AG09319 (cell line): ENCODE measurements at places on chromosomes 7 and 10.

DNA sequence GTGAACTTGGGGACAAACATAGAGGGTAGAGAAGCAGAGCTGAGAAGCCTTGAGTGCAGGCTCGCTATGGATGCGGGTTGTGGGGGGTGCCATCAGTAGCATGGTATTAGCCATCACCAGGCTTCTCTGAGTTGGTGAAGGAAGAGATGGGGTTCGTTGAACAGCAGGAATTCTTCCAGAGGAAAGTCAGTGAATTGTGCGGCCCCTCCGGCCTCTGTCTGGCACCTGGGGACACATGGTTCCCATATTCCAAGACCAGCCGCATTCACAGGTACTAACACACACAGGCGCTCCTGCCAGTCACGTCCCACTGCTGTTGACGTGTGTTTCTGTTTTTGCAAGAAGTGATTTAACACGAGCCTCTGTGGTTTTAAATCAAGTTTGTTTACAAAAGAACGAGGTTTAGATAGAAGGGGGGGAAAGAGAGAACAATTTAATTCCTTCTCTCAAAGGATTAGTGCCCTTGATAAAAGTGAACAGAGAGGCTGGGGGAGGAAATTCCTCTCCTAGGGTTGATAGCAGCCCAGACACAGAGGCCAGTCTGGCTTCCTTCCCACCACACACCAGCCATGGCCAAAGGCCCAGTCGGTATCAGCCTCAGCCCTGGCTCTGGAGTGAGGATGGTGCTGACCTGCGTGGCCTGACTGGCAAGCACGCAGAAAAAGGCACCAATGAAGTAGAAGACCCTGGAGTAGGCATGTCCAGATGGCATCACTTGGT is 252.6 kb upstream of the IGFBP3 start:
- DNase-seq: no peak

GRCh38 chr7:30968747-30969603 is 5.2 kb downstream of the GHRHR start:
- DNase-seq: no peak

DNA sequence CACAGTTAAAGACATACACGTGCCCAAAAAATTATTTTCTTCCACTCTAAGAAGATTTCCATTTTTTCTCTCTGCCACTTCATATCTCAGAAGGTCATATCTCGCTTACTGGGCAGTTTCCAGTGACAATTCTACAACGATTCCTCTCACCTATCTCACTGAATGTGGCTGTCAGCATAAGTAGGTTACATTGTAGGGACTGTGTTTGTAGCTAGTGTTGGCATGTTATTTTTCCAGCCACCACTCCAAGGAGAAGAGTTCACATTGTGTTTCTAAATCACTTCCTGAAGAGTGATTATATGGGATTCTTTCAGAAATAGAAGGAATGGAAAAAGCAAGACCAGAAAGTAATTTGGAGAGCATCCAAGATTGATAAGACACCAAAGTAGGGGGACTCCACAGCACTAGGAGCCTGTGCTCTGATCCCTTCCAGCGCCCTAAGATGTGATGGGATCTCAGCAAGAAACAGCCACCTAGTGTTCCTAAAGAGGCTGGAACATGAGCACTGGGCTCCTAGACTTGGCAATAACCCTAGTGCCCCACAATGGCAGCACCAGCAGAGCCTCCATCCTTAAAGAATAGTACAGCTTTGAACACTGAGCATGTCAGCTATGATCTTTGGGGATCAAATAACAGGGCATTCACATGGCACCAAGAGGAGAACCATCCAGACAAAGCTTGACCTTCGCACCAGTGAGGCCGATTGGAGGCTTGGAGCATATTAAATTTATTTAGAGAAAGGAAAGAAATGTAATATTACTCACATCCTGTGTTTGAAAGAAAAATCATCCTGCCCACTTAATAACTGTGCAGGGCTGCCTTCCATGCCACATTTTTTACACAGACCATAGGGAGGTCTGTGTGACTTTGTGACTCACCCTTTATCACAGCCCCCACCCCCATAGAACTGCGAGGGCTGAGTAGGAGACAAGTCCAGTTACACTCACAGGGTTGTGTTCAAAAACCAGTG is 51.8 kb downstream of the CAV1 start:
- peak; percentile 87 for DNase-seq

DNA sequence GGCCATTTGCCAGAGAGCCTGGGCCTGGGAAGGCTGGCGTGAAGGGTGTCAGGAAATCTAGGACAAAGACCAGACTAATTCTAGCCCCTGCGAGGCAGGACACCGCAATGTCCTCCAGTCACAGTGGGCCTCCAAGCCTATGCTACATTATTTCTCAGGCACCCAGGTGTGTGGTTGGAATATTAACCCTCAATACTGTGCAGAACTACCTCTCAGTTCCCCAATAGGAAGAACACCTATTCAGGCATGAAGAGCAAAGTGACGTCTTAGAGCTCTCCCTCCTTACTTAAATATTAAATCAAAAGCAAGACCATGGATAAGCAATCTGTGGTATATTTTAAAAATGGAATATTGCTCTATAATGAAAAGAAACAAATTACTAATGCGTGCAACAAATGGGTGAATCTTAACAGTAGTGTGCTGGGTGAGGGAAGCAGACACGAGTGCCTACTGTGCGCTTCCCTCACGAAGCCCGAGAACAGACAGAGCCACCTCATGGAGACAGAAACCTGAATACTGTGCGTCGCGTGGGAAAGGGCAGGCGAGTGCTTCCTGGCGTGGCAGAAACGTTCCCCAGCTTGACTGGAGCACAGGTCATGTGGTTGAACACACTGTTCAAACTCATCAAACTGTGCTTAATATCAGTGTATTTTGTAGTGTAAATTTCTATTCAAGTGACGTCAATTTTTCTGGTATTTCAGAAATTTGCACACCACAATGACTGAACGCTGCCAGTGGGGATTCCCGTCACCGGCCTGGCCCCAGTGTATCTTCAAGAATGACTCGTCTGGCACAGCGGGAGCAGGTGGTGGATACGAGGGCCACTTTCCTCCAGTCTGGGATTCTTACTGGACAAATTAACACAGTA is 15.5 kb upstream of the PTPRN2 start:
- DNase-seq: no peak

DNA sequence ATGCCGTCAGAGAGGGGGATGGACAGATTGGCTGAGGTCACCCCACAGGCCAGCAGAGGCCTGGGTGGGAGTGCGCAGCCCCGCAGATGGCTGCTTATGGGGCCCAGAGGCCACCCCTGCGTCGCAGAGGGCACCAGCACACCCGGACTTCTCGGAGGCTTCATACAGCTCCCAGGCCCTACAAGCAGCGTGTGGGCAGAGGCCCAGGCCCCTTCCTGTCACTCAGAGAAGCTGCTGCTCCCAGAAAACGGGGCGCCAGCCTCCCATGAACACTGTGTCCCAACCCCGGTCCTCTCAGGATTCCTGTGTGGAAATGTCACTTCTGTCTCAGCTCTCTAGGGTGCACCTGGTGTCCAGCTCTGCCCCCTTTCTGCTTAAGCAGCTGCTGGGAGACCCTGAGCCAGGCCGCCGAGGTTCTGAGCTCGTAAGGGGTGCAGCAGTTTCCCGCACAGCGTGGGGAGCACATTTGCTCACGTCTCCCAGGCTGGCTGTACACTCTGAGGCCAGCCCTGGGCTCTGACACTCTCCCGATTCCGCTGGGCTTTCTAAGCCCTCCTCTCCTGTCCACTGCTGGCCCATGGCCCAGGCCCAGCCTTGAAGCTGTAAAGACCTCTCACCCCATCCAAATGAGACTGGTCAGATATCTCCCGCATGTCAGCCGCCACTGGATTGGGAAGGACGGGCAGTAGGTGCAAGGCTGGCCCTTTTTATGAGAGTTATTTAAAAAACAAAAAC is 6.8 kb downstream of the GPR146 start:
- DNase-seq: no peak

GRCh38 chr10:126252884-126253610 is 135.2 kb downstream of the ADAM12 start:
- DNase-seq: peak; percentile 93

DNA sequence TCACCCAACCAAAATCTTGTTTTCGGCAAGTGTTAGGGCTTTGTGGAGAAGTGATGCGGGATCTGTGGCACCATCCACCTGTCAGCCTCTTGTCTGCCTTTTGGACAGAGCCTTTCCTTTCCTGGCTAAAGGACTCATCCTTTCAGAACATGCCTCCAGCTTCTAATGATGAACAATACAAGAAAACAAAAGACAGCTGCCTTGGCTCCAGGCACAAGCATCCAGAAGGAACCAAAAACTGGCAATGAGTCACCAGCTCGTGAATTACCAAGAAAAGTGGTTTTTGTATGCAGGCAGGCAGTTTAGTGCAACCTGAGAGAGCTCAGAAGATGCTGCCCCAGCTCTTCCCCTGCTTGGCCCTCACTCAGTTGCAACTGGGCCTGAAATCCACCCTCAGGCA is 84.6 kb upstream of the NAMPT start:
- peak; percentile 49 for DNase-seq

DNA sequence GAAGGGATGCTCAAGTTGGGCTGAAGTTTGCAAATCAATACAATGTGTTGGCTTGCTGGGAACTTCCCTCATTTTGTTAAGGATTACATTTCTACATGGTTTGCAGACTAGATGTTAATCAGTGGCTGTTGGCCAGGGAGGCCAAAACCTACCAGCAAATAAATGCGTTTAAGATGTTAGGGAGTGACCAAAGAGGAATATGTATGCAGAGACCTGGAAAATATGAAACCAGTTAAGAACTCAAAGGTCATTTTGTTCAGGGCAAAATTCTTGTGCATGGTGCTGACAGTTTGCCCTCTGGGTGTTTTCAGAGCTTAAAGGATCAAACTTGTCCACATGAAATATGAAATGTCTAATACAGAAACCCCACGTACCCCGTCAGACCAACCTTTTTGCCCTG is 30.3 kb downstream of the GATA3 start:
- no peak for DNase-seq

DNA sequence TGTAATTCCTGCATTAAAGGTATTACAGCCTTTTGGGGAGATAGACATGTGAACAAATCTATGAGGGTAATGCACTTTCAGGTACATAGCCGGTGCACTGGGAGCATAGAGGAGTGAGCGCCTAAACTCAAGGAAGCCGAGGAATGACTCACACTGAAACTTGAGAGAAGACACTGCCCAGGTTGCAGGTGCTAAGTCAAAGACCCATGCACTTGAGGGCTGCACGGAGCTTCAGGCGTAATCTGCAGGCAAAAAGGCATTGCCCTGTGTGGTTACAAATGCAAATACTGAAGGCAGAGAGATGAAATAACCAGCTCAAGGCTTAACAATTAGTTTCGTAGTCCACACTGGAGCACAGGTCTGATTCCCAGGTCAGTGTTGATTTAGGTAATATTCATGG is 51.0 kb upstream of the OSBPL3 start:
- DNase-seq: no peak

DNA sequence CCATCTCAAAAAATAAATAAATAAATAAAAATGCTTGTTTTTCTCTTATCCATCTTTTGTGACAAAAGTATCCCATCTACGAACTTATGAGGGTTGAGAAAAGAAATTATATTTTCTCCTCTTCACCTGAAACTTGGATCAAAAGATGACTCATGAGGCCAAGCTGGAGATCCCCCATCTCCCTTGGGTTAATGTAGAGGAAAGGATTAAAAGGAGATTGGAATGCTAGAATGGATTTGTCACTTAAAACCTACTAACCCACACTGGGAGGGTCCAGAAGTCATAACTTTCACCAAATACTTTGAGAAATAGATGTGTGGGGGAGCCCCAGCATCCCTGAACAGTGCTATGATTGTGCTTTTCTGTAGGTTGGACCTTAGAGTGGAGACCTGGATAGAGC is 46.3 kb upstream of the PIK3CG start:
- DNase-seq: no peak

GRCh38 chr7:129257168-129257567 is 32.3 kb downstream of the AHCYL2 start:
- DNase-seq: no peak

GRCh38 chr10:52967806-52968795 is 195.5 kb upstream of the MBL2 start:
- no peak for DNase-seq

DNA sequence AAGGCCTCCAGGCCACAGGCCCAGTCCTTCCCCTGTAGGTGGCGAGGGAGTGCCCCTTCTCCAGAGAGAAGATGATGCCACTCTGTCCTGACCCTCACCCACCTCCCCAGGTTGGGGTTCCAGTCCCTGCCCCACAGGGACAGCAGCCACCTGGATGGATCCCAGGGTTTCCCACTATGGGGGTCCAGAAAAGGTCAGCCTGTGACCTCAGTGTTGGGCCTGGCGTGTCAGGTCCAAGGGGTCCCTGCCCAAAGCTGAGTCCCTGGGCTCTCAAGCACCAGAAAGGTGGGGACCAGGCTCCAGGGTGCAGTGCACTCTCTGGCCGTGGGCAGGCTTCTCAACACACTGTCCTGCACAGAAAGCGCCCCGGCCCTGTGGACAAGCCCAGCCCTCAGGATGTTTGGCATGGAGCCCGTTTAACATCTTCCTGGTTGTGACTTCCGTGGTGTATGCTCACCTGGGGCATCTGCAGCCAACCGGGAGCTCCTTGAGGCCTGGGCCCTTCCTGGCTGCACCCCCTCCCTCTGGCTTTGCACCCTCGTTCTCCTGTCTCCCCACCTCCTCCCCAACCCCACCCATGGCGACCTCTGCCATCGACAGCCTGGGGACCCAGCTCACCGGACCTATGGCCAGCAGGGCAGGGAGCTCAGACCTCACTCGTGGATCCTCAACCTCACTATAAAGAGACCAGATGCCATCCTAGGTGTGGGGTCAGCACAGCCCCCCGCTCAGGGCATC is 58.3 kb upstream of the PPP2R2D start:
- no peak for DNase-seq

DNA sequence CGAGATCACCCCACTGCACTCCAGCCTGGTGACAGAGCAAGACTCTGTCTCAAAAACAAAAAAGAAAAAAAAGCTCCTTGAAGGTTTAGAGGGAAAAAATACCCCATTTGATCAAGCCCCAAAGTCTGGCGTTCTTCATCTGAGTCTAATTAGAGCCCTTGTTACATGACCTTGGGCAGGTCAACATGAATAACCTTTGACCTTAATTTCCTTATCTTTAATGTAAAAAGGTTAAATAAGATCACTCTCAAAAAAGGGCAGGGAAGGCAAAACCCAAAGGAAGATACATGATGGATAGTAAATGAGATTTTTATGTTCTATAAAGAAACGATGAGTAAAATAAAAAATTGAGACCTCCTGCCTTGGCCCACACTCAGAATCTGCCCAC is 40.3 kb downstream of the SLC37A3 start:
- DNase-seq: no peak

- no peak for DNase-seq
Observed at GRCh38 chr7:84879570-84880325, 307.1 kb downstream of the SEMA3D start.

DNA sequence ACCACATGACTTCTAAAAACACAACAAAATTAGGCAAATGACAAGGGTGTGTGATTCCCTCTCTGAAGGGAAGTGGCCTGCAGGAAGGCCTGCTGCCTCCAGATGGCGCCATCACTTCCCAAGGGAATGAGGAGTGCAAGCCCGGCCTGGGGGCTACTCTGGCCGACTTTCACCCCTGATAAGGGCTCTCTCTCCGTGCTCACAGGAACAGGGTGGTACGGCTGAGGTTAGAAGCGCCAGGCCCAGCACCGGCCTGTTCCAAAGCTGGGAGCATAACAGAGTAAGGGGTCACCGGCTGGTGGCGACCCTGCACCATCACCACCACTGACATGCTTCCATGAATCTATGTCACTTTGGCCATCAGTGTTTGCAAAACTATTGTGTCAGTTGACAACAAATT is 13.1 kb downstream of the RBP3 start:
- no peak for DNase-seq

GRCh38 chr10:109861081-109861480 is 62.2 kb downstream of the XPNPEP1 start:
- no peak for DNase-seq

GRCh38 chr7:91046322-91047089 is 217.7 kb upstream of the FZD1 start:
- DNase-seq: no peak
